Activated naive CD4-positive, alpha-beta T cell treated with anti-CD3 and anti-CD28 coated beads for 36 hours (primary cell): ENCODE measurements at places on chromosomes 5 and 9. TPM values are rescaled to one million over a fixed set of nuclear protein-coding genes. Genes with fewer than 3 reads are reported as not detected.

- no peak overlapping the region for H3K27ac ChIP-seq
- no peak for DNase-seq
- H3K27me3 ChIP-seq = peaks cover 2% of the 10 kb centered on the region
- no peaks in the 10 kb centered on the region for H3K4me1 ChIP-seq
- H3K4me3 ChIP-seq = no peak overlapping the region
Measured at GRCh38 chr5:158045696-158046095, 186.8 kb upstream of the CLINT1 start.

FOXD4L3 gene
- not detected for total RNA-seq

- no peak overlapping the region for H3K27ac ChIP-seq
- no peak for DNase-seq
- H3K4me3 ChIP-seq = no peak overlapping the region
- peaks cover 51% of the 10 kb centered on the region for H3K27me3 ChIP-seq
Measured at GRCh38 chr5:90560771-90561170, 2.2 kb downstream of the ADGRV1 start.

GRCh38 chr9:96187151-96187555 lies 114.8 kb downstream of the HSD17B3 start:
- DNase-seq = no peak
- H3K4me1 ChIP-seq = no peaks in the 10 kb centered on the region
- H3K36me3 ChIP-seq = peaks cover 5% of the 10 kb centered on the region
- no peak overlapping the region for H3K4me3 ChIP-seq
- H3K27me3 ChIP-seq = peaks cover 28% of the 10 kb centered on the region

GRCh38 chr5:117456866-117457470 lies 882.3 kb upstream of the SEMA6A start:
- H3K4me1 ChIP-seq = no peaks in the 10 kb centered on the region
- H3K27ac ChIP-seq = no peak overlapping the region
- H3K27me3 ChIP-seq = peaks cover 2% of the 10 kb centered on the region
- no peak overlapping the region for H3K4me3 ChIP-seq

NMUR2 gene
- total RNA-seq = not detected

DNA sequence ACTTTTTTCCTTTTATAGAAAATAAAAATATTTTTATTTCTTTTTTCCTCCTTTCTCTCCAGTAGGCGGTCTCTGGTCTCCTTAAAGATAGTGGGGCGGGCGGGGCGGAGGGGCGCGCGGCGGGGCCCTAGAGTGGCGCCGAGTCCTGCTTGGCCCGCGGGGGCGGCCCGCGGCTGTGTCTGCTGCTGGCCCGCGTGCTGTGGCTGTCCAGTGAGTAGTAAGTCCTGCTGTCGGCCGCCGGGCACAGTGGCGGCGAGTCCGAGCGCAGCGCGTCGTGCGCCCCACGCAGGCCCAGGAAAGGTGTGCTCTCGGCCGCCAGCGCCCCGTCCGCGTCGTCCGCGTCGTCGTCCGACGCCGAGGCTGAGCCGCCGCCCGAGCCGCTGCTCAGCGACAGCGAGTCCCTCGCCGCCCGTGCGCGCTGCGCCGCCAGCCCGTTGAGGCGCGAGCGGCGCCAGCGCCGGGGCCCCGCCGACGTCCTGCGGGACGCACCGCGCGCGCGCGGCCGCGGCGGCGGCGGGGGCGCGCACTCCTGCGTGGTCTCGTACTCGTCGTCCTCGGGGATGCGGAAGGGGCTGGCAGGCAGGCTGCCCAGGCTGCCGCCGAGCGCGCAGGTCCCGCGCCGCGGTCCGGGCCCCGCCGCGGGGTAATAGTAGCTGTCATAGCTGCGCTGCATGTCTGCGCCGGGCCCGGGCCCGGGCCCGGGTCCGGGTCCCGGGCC lies 52.3 kb downstream of the PSD2 start:
- no peaks in the 10 kb centered on the region for H3K36me3 ChIP-seq
- H3K4me1 ChIP-seq = peaks cover 5% of the 10 kb centered on the region
- peaks cover 16% of the 10 kb centered on the region for H3K27me3 ChIP-seq
- peak overlapping the region; percentile 58 for H3K4me3 ChIP-seq
- peak; percentile 70 for DNase-seq
- no peak overlapping the region for H3K27ac ChIP-seq
